ENCODE measurements at places on chromosomes 2 and 18. TPM values are rescaled to one million over a fixed set of nuclear protein-coding genes. Genes with fewer than 3 reads are reported as not detected.

TNFAIP6 gene
- not detected for total RNA-seq

ANO7 gene
- 0.23 TPM for total RNA-seq

SLC4A3 gene
- 11.7 TPM for total RNA-seq

OBSL1 gene
- total RNA-seq = 29.7 TPM

EVX2 gene
- not detected for total RNA-seq

ANKRD62 gene
- not detected for total RNA-seq

CD28 gene
- total RNA-seq = not detected

DSC2 gene
- total RNA-seq = 19.4 TPM

RRM2 gene
- total RNA-seq = 22.4 TPM

MAPRE3 gene
- total RNA-seq = 6.9 TPM

ACSL3 gene
- total RNA-seq = 89.9 TPM

ABCG8 gene
- total RNA-seq = not detected

CPS1 gene
- total RNA-seq = 14.5 TPM

UGT1A9 gene
- not detected for total RNA-seq

TRIM43 gene
- total RNA-seq = not detected

NGEF gene
- 0.04 TPM for total RNA-seq

SP140L gene
- 3.8 TPM for total RNA-seq

CPLX4 gene
- total RNA-seq = not detected

RUFY4 gene
- total RNA-seq = not detected

BARD1 gene
- 11.9 TPM for total RNA-seq

REEP1 gene
- total RNA-seq = not detected

NLRC4 gene
- total RNA-seq = not detected

C1GALT1C1L gene
- total RNA-seq = not detected

BOLL gene
- total RNA-seq = not detected

GPR39 gene
- 7.3 TPM for total RNA-seq

MLPH gene
- 9.9 TPM for total RNA-seq

CDKL4 gene
- not detected for total RNA-seq

PKDCC gene
- total RNA-seq = not detected

TXNDC2 gene
- 0.34 TPM for total RNA-seq

SETBP1 gene
- 1.9 TPM for total RNA-seq

ZAP70 gene
- not detected for total RNA-seq

NT5C1B gene
- total RNA-seq = not detected

UGT1A8 gene
- not detected for total RNA-seq

ARHGAP28 gene
- 0.99 TPM for total RNA-seq

SLC8A1 gene
- 6.8 TPM for total RNA-seq

VAMP5 gene
- total RNA-seq = 1.4 TPM

IFIH1 gene
- 8.3 TPM for total RNA-seq

DPP10 gene
- 0.78 TPM for total RNA-seq

MTIF2 gene
- total RNA-seq = 44.2 TPM

FBLN7 gene
- 0.23 TPM for total RNA-seq

IL1B gene
- 298 TPM for total RNA-seq

COL4A4 gene
- total RNA-seq = under 0.01 TPM

G6PC2 gene
- total RNA-seq = not detected

GALNT14 gene
- total RNA-seq = 34.3 TPM

Data from hair follicular keratinocyte (primary cell).